ENCODE measurements at places on chromosomes 12 and 14.

DNA sequence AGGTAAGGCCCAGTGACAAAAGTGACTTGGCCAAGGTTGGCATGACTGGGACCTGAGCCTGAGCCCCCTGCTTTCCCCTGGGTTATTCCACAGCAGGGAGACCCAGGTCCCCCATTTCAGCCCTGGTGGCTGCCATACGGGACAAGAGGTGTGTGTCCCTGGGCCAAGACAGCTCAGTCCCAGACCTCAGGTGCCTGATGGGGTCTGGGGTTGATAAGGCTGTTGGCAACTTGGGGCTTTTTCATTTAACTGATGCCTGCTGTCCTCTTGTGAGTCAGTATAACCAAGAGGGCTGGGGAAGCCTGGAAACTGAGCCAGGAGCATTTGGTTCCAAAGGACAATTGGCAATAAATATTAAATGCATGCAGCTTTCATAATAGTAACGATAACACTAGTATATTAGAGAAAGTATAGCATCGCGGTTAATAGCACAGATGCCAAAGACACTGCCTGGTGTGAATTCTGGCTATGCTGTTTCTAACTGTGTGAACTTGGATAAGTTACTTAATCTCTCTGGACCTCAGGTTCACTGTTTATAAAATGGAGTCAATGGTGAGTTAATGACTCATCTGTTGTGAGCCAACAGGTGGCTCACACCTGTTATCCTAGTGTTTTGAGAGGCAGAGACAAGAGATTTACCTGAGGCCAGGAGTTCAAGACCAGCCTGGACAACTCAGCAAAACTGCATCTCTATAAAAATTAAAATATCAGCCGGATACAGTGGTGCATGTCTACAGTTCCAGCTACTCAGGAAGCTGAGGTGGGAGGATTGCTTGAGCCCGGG is 898 bp downstream of the SDSL start:
- no peak for DNase-seq

DNA sequence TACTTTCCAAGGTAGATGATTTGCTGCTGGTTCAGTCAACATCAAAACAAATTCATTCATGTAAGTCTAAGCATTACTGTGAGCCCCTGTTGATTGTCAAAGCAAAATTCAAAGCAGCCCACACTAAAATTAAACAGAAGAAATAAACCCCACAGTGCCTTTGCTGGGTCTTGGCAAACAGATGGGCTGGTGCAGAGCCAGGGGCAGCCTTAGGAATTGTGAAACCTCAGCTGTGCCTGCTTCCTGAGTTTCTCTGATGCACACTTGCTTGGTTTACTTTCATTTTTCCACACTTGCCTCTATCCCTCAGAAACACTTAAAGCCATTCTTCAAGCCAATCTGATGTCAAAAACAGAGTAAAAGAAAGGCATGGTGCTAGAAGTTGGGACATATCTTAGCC is 6.6 kb upstream of the PLEKHG7 start:
- no peak for DNase-seq

DNA sequence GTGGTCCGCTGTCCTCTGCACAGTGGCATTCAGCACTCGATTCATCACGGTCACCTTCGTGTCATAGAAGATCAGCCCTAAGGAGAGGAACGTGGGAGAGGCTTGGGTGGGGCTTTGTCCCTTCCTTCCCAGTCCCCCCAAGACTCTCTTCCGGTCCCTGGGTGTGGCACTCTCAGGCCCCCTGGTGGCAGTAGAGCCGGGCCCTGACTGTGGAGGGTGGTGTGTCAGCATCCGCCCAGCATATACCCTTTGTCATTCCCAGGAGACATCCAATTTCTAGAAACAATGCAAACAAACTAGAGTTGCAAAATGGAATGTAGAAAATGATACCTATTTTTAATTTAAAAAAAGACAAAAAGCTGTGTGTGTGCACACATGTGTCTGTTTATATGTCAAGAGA is 45.0 kb downstream of the TRAFD1 start:
- DNase-seq, result no peak

GRCh38 chr12:70469221-70469820 is 103.2 kb downstream of the KCNMB4 start:
- no peak for DNase-seq

- no peak for DNase-seq
Measured at GRCh38 chr14:97185186-97185585, 388.0 kb downstream of the VRK1 start.

DNA sequence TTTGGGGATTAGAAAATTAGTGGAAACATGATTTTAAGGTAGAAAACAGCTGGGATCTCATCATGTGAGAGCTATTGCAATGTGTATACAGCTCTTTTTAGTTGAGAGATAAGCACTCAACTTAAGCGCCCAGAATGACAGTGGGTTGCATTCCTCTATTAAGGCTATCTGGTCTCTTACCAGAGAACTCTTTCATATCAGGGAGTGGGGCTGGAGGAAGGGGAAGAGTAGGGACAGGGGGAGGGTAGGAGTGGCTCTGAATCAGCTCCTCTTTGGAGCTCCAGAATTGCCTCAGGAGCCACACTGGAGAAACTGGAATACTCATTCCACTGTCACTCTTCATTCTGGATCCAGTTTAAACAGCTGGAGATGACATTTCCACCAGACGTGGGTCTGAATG is 9.2 kb upstream of the PLEKHG3 start:
- DNase-seq, result no peak

GRCh38 chr12:6614513-6615172 is 7.5 kb upstream of the CHD4 start:
- no peak for DNase-seq

GRCh38 chr12:27869567-27869966 is 89.5 kb upstream of the MANSC4 start:
- DNase-seq, result no peak

GRCh38 chr12:104414581-104415341 is 42.0 kb upstream of the CHST11 start:
- no peak for DNase-seq

- no peak for DNase-seq
Measured at GRCh38 chr12:8855891-8856290, 33.5 kb downstream of the A2ML1 start.

- DNase-seq, result no peak
Measured at GRCh38 chr12:101902641-101903040, 25.3 kb downstream of the DRAM1 start.

DNA sequence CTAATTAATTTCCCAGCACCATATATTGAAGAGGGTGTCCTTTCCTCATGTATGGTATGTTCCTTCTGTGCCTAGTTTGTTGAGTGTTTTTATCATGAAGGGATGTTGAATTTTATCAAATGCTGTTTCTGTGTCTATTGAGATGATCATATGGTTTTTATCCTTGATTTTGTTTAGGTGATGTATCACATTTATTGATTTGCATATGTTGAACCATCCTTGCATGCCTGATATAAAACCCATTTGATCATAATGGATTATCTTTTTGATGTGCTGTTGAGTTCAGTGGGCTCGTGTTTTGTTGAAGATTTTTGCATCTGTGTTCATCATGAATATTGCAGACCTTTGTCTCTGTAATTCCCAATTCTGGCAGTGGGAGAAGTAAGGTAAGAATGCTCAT is 44.6 kb downstream of the RASSF8 start:
- DNase-seq, result no peak

- no peak for DNase-seq
Measured at GRCh38 chr12:123284669-123285068, 13.0 kb upstream of the CDK2AP1 start.

GRCh38 chr14:102694530-102695166 is 82.6 kb upstream of the TRAF3 start:
- no peak for DNase-seq

DNA sequence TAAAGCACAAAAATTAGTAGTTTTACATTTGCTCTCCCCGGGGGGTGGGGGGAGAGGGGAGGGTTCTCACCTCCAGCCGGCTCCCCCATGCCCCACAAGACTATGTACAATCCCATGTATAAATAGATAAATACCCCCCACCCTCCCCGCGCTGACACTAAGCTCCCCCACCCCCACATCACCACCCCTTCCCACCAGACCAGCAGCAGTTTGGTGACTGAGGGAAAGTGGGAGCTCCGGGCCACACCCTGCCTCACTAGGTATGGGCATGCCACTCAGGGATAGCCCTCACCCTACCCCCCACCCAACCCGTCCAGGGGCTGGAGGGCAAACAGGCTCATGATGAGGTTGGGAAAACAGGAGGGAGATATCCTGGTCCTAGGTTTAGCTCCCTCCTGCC is 1.9 kb upstream of the PRKAG1 start:
- no peak for DNase-seq

GRCh38 chr12:68037616-68038255 is 48.5 kb downstream of the IFNG-AS1 start:
- DNase-seq, result no peak

GRCh38 chr12:114678028-114678427 is 5.9 kb downstream of the TBX3 start:
- no peak for DNase-seq

DNA sequence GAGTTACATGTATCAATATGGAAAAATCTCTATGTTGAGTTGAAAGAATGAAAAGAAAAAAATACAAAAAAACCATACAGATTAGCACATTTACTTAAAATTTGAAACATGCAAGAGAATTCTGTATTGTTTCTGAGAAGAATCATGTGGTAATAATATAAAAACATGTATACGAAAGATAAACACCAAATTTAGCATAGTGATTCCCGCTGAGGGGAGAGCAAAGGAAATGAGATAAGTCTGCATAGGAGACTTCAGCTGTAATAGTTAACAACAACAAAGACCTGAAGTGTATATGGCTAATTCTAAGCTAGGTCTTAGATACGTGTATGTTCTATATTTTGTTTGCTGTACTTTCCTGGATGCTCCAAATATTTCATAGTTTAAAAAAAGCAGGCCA is 46.5 kb downstream of the FNTB start:
- no peak for DNase-seq
